ENCODE measurements at places on chromosomes 13 and 19. TPM values are rescaled to one million over a fixed set of nuclear protein-coding genes. Genes with fewer than 3 reads are reported as not detected.

Gene ZNF154
- 2.4 TPM for total RNA-seq

- H3K36me3 ChIP-seq, result no peaks in the 10 kb centered on the region
- H3K27ac ChIP-seq, result no peak overlapping the region
- no peaks in the 10 kb centered on the region for H3K27me3 ChIP-seq
Measured at GRCh38 chr19:51066393-51067186, 1.7 kb upstream of the KLK13 start.

Gene ACER1
- total RNA-seq, result not detected

GRCh38 chr19:30342901-30343300 lies 29.3 kb upstream of the ZNF536 start:
- H3K27me3 ChIP-seq, result no peaks in the 10 kb centered on the region
- no peak overlapping the region for H3K27ac ChIP-seq
- no peaks in the 10 kb centered on the region for H3K4me1 ChIP-seq
- H3K36me3 ChIP-seq, result no peaks in the 10 kb centered on the region
- no peak for DNase-seq

Gene PALM3
- total RNA-seq, result 16.2 TPM

GRCh38 chr13:20378721-20379120 lies 146.6 kb upstream of the GJB6 start:
- H3K27ac ChIP-seq, result no peak overlapping the region
- H3K36me3 ChIP-seq, result no peaks in the 10 kb centered on the region
- DNase-seq, result no peak

Gene CBARP
- total RNA-seq, result 0.97 TPM

DNA sequence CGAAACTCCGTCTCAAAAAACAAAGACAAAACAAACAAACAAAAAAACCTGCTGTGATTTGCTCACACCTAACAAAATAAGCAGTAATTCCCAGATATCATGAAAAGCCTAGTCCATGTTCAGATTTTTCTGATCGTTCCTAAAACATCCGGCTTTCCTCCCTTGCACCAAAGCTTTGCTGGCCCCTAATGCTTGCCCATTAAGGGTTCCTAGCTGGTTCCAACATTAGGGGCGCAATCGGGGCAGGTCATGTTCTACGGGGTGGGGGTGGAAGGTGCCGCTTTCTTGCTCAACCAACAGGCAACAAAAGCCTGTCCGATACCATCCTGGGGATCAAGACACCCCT lies 25.5 kb upstream of the FXYD3 start:
- peak overlapping the region; percentile 53 for H3K27ac ChIP-seq
- no peak overlapping the region for H3K4me3 ChIP-seq
- H3K27me3 ChIP-seq, result no peaks in the 10 kb centered on the region
- no peaks in the 10 kb centered on the region for H3K4me1 ChIP-seq

GRCh38 chr19:18982669-18983068 lies 41.7 kb upstream of the HOMER3 start:
- H3K27me3 ChIP-seq, result no peaks in the 10 kb centered on the region
- no peaks in the 10 kb centered on the region for H3K4me1 ChIP-seq
- no peak overlapping the region for H3K27ac ChIP-seq

DNA sequence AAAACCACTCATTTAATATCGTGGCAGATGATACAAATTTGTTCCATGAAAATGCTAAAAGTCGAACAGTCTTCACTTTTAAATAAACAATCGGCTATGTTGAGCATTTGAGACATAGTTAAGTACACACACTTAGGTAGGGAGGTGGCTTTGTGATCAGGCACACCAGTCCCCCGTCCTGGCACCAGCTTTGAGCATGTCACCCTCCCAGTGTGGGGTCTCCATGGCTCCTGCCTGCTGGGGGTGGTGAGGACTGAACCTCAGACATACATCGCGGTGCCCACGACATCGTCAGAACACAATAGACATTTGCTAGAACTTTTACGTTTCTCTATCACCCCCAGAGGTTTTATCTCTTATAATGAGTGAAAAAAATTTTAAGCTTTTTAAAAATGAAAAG lies 62.0 kb downstream of the RFX2 start:
- no peak overlapping the region for H3K4me3 ChIP-seq
- H3K27ac ChIP-seq, result no peak overlapping the region
- H3K36me3 ChIP-seq, result no peaks in the 10 kb centered on the region
- DNase-seq, result no peak

DNA sequence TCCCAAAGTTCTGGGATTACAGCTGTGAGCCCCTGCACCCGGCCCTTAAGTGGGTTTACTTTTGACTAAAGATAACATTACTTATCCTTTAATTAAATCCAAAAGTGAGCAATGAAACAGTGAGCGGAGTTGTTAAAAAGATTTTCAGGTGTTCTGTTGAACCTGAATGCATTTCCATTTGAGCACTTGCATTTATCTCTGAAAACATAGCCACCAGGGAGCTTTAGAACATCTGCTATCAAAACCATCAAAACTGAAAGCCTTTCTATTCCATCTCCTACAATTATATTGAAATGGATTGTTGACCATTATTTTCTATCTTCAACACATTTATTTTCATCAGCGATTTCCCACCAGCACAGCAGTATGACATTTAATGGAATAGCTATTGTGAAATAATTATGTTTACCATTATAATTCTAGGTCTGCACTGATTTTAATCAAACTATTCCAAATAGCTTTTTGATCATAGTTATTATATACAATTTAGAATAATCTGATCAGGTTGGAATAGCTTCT lies 269.0 kb downstream of the FGF14 start:
- no peak for DNase-seq
- H3K27ac ChIP-seq, result no peak overlapping the region
- H3K27me3 ChIP-seq, result no peaks in the 10 kb centered on the region
- H3K4me1 ChIP-seq, result no peaks in the 10 kb centered on the region
- no peaks in the 10 kb centered on the region for H3K36me3 ChIP-seq

- H3K27me3 ChIP-seq, result no peaks in the 10 kb centered on the region
- no peak for DNase-seq
- no peak overlapping the region for H3K27ac ChIP-seq
- H3K4me1 ChIP-seq, result no peaks in the 10 kb centered on the region
- H3K36me3 ChIP-seq, result no peaks in the 10 kb centered on the region
Measured at GRCh38 chr19:30376826-30377425, 4.7 kb downstream of the ZNF536 start.

GRCh38 chr13:98544104-98544710 lies 32.7 kb downstream of the STK24 start:
- peaks cover 11% of the 10 kb centered on the region for H3K4me1 ChIP-seq
- no peaks in the 10 kb centered on the region for H3K36me3 ChIP-seq
- H3K27ac ChIP-seq, result no peak overlapping the region
- no peak overlapping the region for H3K4me3 ChIP-seq
- no peaks in the 10 kb centered on the region for H3K27me3 ChIP-seq

Gene PRTN3
- not detected for total RNA-seq

GRCh38 chr13:108323031-108323430 lies 53.5 kb downstream of the TNFSF13B start:
- no peak for DNase-seq
- no peak overlapping the region for H3K27ac ChIP-seq
- H3K27me3 ChIP-seq, result no peaks in the 10 kb centered on the region
- no peaks in the 10 kb centered on the region for H3K4me1 ChIP-seq
- H3K36me3 ChIP-seq, result no peaks in the 10 kb centered on the region

GRCh38 chr13:101880581-101880980 lies 428.1 kb downstream of the ITGBL1 start:
- no peak overlapping the region for H3K27ac ChIP-seq
- no peaks in the 10 kb centered on the region for H3K27me3 ChIP-seq
- no peak overlapping the region for H3K4me3 ChIP-seq
- H3K36me3 ChIP-seq, result no peaks in the 10 kb centered on the region

Gene RAB3A
- 2.6 TPM for total RNA-seq

DNA sequence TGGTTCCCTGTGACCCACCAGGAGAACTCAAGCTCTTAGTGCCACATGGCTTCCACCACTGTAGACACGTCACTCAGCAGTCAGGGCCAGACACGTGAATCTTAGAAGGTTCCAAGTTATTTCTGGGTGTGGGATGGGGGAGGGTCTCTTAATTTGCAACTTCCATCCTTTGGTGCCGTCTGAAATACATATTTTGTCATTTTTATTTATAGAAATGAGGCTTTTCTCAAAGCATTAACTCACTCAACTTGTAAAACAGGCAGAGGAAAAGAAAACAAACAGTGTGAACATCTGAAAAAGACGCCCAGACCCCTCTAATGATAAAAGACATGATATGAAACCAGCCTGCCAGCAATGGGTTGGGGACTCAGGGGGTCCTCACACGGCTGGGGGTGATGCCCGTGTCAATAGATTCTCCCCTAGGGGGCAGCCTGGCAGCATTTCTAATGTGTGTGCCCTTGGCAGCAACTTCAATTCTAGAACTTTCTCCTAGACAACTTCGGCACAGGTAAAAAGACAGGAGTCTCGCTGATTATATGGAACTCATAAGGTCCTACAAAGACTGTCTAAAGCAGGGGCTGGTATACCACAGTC lies 15.4 kb downstream of the PIP5K1C start:
- no peak overlapping the region for H3K4me3 ChIP-seq
- H3K27me3 ChIP-seq, result no peaks in the 10 kb centered on the region
- DNase-seq, result no peak
- no peak overlapping the region for H3K27ac ChIP-seq
- peaks cover 8% of the 10 kb centered on the region for H3K4me1 ChIP-seq

Gene VAV1
- total RNA-seq, result 3.8 TPM

Gene LRRC8E
- 5.6 TPM for total RNA-seq

DNA sequence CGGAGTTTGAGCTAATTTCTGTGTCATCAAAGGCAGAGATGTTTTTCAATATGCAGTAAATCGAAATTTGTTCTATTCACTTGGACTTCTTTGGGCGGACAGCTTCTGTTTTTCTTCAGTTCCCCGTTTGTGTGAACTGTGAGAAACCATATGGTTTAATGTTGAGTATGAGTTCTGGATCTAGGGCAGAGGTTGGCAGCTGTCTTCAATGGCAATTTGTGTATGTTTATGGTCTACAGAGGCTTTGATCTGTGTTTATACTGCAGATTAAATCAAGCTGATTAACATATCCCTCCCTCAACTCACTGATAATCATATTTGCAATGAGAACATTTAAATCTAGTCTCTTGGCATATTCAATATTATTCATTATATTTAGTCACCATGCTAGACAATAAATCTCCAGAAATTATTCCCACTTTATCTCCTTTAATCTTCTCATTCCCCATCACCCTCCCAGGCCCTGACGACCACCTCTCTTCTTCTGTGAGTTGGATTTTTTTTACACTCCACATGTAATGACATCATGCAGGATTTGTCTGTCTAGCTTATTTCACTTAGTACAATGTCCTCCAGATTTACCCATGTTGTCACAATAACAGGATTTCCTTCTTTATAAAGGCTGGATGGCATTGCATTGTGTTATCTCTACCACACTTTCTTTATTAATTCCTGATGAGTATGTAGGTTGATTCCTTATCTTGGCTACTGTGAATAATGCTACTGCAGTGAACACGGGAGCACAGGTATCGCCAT lies 9.0 kb downstream of the ZNF331 start:
- no peaks in the 10 kb centered on the region for H3K4me1 ChIP-seq
- no peak overlapping the region for H3K27ac ChIP-seq
- H3K27me3 ChIP-seq, result no peaks in the 10 kb centered on the region
- no peak for DNase-seq
- no peak overlapping the region for H3K4me3 ChIP-seq

Gene MAP2K2
- 64.4 TPM for total RNA-seq

Gene CD209
- 0.28 TPM for total RNA-seq

DNA sequence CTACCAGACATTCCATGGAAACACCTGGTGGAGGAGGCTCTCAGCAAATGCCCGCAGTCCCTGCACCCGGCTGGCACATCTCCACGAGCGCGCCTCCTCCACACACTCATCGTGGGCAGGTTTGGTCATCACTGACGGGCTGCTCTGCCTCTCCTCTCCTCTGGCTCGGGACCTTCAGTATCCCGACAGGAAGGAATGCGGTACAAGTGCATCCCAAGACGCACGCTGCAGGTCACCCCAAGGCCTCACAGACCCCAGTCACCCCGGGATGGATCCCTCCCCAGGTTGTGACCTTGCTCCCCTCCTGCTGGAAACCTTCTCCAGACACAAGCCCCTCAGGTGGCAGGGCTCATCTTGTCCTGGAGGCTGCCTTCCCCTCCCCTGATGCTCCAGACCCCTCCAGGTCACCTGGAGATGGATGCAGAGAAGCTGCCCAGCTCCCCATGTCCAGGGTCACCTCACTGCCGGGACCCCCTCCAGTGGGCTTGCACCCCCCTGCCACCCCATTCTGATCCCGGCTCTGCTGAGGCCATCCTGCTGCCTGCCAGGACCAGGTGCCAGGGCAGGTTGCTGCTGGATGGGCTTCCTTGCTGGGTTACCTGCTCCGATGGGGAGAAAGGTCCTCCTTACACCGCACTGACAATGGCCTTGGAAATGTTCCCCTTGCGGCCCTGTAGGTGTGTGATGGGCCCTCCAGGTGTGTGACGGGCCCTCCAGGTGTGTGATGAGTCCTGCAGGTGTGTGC lies 29.9 kb downstream of the C13orf46 start:
- H3K27me3 ChIP-seq, result no peaks in the 10 kb centered on the region
- H3K4me3 ChIP-seq, result no peak overlapping the region
- no peak for DNase-seq
- H3K36me3 ChIP-seq, result no peaks in the 10 kb centered on the region

GRCh38 chr13:37403776-37404527 lies 194.6 kb downstream of the POSTN start:
- no peaks in the 10 kb centered on the region for H3K36me3 ChIP-seq
- no peaks in the 10 kb centered on the region for H3K27me3 ChIP-seq
- H3K4me1 ChIP-seq, result no peaks in the 10 kb centered on the region
- H3K4me3 ChIP-seq, result no peak overlapping the region
- DNase-seq, result no peak

GRCh38 chr19:57850553-57851017 lies 926 bp downstream of the ZNF587 start:
- H3K27me3 ChIP-seq, result no peaks in the 10 kb centered on the region
- H3K4me1 ChIP-seq, result no peaks in the 10 kb centered on the region
- no peak for DNase-seq
- H3K27ac ChIP-seq, result no peak overlapping the region

Gene KANK3
- 2.1 TPM for total RNA-seq

GRCh38 chr13:114143806-114144605 lies 11.6 kb upstream of the RASA3 start:
- H3K27ac ChIP-seq, result peak overlapping the region; percentile 68
- no peaks in the 10 kb centered on the region for H3K36me3 ChIP-seq
- H3K4me3 ChIP-seq, result no peak overlapping the region
- peaks cover 18% of the 10 kb centered on the region for H3K4me1 ChIP-seq
- no peaks in the 10 kb centered on the region for H3K27me3 ChIP-seq

- H3K27me3 ChIP-seq, result no peaks in the 10 kb centered on the region
- H3K27ac ChIP-seq, result no peak overlapping the region
- H3K36me3 ChIP-seq, result no peaks in the 10 kb centered on the region
- H3K4me3 ChIP-seq, result no peak overlapping the region
- no peaks in the 10 kb centered on the region for H3K4me1 ChIP-seq
Measured at GRCh38 chr19:4523306-4524110, 5.2 kb upstream of the PLIN4 start.

DNA sequence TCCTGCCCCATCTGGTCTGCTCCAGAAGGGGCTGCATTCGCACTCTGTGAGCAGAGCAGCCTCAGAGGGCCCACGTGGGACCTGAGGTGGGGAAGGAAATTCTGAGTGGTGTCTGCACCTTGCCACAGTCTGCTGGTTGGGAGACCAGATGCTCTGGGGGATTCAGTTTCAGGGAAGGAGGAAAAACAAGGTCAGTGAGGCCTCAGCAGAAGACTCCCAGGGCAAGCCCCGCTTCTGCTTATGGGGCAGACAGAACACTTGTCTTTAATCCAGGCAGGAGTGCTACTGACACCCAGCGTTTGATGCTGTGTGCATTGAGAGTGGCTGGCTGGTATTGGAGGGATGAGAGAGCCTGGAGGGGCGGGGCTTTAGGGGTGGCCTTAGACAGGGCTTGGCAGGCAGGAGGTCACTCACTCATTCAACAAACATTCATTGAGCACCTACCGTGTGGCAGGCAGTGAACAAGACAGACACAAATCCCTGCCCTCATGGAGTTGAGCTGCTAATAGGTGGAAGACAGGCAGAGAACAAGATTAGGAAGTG lies 4.9 kb upstream of the CLEC17A start:
- H3K27ac ChIP-seq, result no peak overlapping the region
- no peak overlapping the region for H3K4me3 ChIP-seq
- H3K36me3 ChIP-seq, result no peaks in the 10 kb centered on the region
- no peaks in the 10 kb centered on the region for H3K4me1 ChIP-seq

Gene KLK2
- total RNA-seq, result not detected
